ACHN (cell line): ENCODE measurements at places on chromosomes 11 and 22.

- DNase-seq, result no peak
These were observed 18.7 kb upstream of the SNX32 start for GRCh38 chr11:65814986-65815565.

- DNase-seq, result no peak
These were observed 23.0 kb downstream of the MYBPC3 start for GRCh38 chr11:47329431-47329986.

- DNase-seq, result no peak
These were observed 24.8 kb upstream of the MTCH2 start for GRCh38 chr11:47667135-47667534.

DNA sequence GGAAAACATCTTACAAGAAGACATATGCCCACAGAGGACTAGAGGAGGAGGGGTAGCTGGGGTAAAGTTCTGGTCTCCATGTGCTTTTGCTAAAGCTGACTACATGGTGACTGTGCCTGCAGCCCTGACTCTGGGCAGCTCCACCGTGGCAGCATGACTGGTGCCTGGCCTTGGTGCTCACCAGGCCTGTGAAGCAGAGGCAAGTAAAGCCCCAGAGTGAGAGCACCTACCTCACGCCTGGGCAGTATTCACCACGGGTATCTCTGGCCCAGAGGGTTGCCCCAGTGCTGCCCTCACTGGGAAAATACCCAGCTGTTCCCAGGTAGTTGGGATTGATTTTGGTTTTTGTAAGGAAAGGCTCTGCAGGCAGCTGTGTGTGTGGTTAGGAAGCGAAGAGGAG lies 78.3 kb downstream of the CTTN start:
- DNase-seq, result no peak

GRCh38 chr11:126339073-126339862 lies 16.2 kb upstream of the ST3GAL4 start:
- no peak for DNase-seq

DNA sequence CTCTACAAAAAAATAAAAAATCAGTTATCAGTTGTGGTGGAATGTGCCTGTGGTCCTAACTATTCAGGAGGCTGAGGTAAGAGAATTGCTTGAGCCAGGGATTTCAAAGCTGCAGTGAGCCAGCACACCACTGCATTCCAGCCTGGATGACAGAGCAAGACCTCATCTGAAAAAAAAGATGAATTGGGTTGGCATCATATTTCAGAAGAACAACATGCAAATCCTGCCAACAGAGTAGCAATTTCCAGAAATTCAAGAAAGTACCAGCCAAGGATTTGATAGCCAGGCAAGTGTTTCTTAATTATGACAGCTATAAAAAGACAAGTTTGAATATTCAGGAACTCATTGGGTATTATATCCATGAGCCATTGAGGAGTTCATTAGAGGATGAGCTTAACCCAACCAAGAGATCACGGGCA lies 75.2 kb downstream of the USP47 start:
- peak; percentile 73 for DNase-seq

- no peak for DNase-seq
These were observed 255.1 kb downstream of the TTC28 start for GRCh38 chr22:28424427-28425080.

- DNase-seq, result peak; percentile 16
These were observed 644 bp downstream of the SPTY2D1 start for GRCh38 chr11:18633256-18634139.

DNA sequence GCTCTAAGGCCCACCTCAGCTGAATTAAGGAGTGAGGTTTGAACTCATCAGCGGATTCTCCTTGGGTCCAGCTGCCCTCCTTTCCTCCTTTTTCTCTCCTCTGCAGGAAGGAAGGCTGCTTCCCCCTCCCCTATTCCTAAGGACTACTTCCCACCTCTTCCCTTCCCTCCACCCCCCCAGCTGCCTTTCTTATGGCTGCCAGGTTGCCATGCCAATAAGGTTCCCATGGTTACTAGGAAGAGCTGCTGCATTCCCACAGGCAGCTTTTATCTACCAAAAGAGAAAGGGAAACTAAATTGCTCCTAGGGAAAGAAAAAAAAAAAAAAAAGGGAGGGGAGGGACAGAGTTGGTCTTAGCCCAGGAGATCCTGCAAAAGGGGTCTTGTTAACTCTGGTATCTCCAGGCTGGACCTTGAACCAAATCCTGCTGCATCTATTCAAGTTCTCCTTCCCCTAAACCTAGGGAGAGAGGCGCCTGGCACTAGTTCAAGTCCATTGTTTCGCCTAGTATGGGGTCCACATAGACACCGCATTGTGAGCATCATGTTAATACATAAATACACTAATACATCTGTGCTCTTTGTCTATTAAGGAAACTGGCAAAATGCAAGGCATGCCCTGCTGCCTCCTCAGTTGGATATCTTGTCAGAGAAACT lies 21.2 kb upstream of the FEZ1 start:
- no peak for DNase-seq

DNA sequence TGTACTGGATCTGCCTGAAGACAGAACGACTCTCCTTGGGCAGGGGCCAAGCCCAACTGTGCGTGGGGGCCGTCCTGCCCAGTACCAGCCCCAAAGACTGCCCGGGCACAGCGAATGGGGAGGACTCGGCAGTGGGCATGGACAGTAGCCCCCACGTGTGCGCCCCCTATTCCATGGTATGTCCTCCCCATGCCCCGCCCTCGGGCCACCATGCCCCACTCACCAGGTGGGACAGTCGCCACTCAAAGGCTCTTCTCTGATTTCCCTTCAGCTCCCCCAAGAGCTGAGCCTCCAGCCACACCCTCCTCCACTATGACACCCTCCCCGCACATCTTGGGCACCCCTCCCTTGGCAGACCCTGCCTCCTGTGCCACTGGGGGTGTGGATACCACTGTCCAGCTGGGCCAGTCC lies 43.5 kb downstream of the GNB1L start:
- no peak for DNase-seq

GRCh38 chr11:127926721-127927120 lies 660.6 kb downstream of the ETS1 start:
- DNase-seq, result no peak

GRCh38 chr11:18720808-18721560 lies 5.0 kb downstream of the IGSF22 start:
- DNase-seq, result peak; percentile 76

DNA sequence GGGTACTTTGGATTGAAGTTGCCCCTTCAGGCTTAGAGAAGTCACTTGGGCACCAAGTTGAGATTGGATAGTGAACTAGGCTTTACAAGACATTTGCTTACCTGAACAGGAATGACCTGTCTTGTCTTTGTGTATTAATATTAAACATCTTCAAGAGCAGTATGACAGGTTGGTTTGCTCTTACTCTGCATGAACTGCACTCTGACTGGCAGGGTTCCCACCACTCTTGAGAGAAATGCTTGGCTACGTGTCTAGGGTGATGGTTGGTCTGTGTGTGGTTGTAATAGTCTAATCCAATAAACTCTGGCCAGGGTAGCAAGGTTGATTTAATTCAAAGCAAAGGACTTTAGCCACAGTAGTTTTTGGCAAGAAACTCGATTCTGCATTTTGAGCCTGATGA lies 20.1 kb upstream of the SPTBN2 start:
- no peak for DNase-seq
